ENCODE measurements at places on chromosomes 5 and 9.

GRCh38 chr9:32863291-32863690, 80.0 kb downstream of the TMEM215 start:
- DNase-seq = no peak

- DNase-seq = no peak
Measured at GRCh38 chr5:68225188-68225910, 9.8 kb downstream of the PIK3R1 start.

DNA sequence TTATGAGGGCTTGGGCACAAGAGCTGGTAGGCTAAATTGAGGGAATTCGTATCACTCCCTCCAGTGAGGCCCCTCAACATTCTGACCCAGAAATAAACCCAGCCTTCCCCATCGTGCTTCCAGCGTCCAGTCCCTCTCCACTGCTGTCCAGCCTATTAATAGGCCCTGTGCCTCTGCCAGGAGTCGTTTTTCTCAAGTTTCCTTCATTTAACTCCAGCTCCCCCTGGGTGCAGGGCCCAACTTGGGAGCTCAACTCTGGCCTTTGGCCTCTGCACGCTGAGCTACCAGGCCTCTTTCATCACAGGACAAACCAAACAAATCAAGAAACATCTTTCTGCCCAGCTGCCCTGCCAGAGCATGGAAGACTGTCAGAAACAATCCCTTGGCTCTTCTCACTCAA, 10.0 kb downstream of the HBEGF start:
- DNase-seq = no peak

DNA sequence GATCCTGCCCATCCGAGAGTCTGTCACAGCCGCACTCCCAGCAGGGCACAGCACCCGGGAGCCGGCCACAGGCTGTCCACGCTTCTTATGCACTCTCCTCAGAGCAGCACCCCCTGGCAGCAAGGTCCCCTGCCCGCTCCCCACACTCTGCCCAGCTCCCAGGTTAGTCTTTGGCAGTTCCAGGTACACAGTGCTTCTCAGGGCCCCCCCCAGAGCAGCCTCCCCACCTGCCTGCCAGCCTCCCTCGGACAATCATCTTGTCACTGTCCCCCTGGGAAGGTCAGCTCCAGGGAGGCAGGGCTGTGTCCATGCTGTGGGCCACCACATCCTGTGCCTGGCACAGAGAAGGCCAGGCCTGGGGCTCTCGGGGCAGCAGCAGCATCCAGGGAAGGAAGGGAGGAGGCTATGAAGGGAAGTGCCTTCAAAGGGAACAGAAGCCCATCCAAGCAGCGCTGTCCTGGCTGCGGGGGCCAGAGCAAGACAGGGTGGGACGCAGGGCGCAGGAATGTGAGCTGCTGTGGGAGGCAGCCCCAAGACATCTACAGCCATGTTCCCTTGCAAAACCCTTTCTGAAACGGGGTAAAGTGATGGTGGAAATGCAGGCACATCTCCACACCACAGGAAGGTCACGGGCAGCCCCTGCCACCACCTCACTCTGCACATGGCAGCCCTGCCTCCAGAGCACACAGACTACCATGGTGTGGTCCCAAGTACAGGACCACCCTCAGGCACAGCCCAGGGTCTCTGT, 68.6 kb upstream of the ADAMTS2 start:
- DNase-seq = no peak

DNA sequence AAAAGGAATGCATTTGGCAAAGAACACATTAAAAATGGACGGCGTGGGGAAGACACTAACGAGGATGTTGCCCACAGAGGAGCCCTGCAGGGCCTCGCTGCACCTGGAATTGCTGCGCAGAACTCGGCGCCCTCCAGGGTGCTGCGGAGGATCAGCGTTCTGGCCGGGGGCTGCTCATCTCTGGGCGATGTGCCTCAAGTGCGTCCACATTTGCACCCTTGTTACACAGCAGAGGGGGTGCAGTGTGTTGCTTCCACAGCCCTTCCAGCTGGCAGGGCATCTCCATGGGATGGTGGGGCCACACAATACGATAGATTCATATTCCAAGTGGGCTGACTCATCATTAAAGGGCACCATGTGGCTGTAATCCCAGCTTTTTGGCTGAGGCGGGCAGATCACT, 63.1 kb downstream of the AK8 start:
- no peak for DNase-seq

DNA sequence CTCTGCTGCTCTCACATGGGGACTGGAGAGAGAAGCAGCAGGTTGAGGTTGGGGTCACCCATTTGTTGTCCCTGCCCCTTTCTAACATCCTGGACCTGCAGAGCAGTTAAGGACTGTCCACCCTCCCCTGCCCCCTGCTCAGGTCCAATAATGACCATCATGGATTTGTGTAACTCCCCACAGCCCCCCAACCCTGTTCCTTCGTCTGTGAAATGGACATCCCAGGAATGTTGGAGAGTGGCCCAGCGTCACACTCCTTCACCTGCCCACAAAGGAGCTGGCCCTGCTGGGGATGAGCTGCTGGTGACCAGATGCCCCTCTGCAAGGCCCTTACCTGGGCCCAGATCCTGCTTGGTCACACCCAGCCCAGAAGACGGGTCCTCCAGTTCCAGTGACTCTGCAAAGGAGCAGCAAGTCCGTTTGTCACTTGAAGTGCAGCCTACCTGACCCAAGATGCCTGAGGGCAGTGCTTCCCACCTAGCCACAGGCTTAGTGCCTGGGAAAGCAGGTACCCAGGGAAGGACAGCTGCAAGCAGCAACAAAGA, 10.4 kb downstream of the CD74 start:
- no peak for DNase-seq

DNA sequence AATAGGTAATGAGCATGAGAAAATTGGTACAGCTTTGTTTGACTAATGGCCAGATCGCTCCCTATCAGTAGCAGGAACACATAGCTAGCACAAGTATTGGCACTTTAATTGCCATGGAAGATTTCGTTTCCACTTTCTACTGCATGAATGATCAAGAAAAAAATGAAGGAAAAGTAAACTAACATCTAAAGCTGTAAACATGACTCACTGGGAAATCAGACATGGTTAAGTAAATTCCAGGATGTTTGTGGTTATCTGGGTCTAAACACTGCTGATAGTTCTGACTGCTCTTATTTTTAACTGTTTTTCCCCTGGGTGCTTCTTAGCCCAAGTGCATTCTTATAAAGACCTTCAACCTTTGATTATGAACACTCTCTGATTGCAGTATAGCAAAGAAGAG, 388.9 kb downstream of the NR2F1-AS1 start:
- DNase-seq = no peak

DNA sequence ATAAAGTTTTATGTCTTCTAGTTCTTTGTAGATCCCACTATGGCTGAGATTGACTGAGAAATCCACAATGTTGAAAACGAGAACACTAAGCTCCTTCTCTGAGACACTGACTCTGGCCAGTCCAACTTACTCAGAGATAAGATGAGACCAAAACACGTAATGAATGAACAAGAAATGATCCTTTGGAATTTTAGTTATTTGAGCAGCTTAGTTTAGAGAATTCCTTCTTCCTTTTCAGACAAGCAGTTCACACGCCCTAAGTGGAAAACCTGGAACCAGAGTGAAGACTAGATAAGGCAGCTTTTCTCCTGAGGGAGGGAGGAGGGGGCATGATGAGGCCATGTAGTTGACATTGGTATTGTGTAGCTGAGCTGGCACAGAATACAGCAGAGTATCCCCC, 139.6 kb downstream of the GABRB2 start:
- DNase-seq = no peak

DNA sequence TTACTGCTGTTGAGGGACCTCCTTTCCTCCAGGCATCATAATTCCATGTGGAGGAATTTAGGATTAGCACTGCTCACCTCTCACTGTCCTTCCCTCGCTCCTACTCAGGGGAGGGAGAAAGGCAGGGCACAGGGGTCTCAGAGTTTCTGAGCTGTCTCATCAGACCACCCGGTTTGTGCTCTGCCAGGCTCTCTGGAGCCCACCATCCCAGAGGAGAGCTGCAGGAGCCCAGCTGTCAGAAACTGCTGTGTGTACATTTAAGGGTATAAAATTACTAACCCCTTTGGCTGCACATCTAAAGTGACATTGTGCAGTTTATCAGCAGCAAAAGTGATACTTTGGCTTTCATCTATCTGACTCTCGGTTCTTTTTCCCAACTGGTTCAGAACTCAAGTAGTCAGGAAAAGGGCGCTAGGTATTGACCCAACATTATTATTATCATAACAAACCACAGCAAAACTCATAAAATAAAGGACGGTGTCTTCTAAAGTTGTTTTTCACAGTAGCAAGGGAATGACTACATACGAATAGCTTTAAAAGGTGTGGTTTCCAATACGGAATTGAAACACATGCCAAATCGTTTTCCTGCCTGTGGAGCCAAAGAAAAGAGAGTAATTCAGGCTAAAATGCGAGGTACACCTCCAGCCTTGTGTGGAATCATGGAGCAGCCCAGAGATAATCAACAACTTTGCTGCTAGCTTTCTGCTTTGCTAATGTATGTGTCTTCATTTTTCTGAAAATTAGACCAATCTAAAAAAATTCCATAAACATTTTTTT, 348.1 kb downstream of the TMEM167A start:
- no peak for DNase-seq

DNA sequence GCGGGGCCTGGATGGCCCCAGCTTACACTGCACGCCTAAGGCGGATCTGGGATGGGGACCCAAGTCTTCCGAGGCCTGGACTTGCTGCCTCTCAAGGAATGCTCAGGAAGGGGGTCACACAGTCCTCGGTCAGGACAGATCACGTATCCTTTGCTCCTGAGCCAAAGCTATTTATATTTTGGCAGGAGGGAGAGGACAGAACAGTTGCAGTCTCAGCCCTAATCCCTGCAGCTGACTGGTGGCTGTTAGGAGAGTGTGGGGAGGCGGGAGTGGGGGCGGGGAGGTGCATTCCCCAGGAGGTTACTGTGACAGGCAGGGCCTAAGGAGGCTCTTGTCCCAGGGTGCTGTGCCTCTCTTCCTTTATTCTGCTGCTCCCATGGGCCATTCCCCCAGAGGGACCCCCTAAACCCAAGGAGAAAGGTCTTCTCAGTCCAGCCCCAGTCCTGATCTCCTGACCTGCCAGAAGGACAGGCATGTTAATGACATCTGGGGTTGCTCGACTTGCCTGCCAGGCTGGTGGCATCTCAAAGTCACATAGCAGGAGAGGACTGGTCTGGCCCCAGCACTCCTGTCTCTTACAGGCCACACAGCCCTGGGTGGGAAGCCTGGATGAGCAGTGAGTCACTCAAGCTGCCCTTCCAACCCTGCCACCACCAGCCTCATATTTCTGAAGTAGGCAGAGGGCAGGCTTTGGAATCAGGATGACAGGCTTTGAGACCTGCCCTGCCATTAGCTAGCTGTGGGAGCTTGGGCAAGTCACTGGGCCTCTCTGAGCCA, 51.9 kb downstream of the COL27A1 start:
- DNase-seq = peak; percentile 33

DNA sequence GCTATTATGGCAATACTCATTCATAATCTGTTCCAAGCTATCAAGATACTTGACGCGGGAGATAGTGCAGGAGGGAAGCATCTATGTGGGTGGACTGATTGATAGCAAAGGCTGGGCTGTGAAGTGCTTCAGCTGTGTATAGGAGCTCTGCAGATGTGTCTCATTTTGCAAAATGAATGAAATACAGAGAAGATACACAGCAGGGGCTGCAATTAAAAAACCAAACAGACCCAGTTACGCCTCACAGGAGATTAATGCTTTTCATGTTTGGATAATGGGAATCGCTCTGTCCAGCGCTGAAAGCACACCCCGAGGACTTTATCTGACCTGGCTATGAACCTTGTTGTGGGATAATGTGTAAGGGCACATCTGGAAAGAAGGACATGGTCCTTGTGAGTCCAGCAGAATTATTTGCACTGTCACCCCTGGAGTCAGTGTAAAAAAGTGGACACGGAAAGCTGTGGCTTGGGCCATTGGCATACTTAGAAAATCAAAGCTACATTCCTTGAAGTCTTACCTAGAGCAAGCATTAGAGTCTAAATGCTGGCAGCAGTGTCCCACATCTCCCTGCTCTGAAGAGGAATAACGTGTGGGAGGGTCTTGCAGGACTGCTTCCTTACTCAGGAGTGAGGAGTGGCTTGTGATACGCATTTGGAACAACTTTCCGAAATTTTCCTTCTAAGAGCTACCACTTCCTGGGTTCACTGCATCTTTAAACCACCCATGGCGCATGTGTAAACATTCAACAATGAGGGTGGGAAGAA, 2.6 kb downstream of the SH3RF2 start:
- no peak for DNase-seq

DNA sequence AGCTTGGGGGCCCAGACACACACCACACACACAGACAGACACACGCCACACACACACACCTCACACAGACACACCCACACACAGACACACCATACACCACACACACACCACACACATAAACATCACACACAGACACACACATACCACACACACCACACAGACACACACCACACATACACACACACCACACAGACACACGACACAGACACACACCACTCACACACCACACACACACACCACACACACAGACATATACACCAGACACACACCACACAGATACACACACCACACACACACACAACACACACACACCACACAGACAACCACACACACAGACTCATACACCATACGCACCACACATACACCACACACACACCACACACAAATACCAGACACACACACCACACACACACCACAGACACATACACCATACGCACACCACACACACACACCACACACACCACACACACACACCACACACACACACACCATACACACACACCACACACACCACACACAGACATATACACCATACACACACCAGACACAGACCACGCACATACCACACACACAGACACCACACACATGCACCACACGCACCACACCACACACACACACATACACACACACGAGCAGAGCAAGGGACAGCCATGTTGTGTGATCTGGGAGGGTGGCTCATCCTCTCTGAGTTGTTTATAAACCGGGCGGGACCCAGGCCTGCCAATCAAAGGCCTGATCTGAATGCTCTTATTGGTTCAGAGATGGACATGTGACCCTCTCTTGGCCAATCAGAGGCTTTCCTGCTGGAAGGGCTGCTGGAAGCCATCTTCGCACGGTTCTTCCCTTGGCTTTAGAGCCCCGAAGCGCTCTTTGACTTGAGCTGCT, 148.3 kb downstream of the GAPVD1 start:
- DNase-seq = no peak

Data from neuronal stem cell (in vitro differentiated cells).